D341Med (cell line): ENCODE measurements at places on chromosomes 2 and 18.

- DNase-seq, result no peak
These were observed 120.8 kb downstream of the PID1 start for GRCh38 chr2:229150317-229150716.

DNA sequence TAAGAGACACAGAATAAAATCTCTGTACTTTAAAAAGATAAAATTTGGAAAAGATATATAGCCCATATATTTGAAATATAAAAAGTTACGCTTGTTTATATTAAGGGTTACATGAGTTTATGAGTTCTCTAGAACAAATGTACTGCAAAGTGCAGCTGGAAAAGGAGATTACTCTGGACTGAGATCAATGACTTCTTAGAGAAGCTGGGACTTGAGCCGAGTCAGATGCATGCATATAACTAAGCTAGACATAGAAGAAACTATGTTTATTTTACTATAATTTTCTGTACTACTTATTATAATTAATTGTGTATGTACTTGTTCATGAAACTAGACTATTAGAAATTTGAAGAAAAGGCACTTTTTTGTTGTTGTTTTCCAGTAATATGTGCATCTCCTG lies 170.3 kb upstream of the NXPH2 start:
- DNase-seq, result no peak

DNA sequence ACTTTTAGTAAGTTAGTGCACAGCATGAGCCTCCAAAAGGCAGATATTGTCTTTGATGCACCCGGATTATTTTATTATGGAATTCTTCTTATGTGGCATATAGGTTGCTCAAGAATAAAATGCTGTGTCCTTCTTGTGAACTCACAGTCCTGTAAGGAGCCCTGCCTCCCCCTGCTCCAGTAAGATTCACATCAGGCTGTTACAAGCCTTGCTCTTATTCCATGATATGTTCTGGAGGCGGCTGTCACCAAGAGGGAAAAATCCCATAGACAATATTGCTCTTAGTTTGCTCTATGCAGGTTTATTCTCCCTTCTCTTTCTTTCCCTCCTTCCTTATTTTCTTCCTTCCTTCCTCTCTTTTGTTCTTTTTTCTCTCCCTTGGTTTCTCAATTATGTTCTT lies 182.3 kb downstream of the MYT1L start:
- DNase-seq, result no peak

GRCh38 chr2:176126929-176127773 lies 2.4 kb upstream of the HOXD8 start:
- no peak for DNase-seq

GRCh38 chr2:230076819-230077218 lies 8.1 kb upstream of the SLC16A14 start:
- no peak for DNase-seq
